ENCODE measurements at places on chromosomes 12 and 14.

- no peak for DNase-seq
These were observed 456.7 kb downstream of the SLC16A7 start for GRCh38 chr12:60052483-60052882.

DNA sequence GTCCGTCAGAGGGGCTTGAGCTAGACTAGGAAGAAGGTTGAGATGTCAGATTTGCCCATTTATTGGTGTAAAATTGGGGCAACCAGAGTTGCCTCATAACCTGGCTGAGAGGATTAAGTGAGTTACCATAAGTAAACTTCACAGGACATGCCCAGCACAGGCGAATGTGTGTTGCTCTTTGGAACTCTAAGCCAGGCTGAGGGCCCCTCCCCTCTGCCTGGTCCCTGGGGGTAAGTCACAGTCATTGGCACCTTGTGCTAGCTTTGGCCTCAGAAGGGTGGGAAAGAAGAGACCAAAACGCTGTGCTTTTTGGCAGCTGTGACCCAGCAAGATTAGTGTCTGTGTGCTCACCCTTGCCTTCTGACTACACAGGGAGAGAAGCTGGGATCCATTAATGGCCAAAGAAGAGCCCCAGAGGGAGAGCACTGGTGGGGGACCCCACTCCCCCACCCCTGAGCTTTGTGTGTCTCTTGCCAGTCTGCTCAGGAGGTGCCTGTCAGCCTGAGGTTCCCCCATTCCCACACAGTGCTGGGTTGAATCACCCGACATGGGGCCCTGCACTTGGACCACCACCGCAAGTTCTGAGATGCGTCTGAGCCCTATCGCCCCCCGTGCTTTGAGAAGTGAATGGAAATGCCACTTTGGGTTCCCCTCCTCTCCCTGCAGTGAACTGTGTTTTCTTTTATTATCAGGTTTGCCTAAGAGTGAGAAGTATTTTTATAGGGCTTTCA is 74.1 kb downstream of the CACNA1C start:
- no peak for DNase-seq

- no peak for DNase-seq
These were observed 3.7 kb downstream of the DACT1 start for GRCh38 chr14:58641509-58641908.

DNA sequence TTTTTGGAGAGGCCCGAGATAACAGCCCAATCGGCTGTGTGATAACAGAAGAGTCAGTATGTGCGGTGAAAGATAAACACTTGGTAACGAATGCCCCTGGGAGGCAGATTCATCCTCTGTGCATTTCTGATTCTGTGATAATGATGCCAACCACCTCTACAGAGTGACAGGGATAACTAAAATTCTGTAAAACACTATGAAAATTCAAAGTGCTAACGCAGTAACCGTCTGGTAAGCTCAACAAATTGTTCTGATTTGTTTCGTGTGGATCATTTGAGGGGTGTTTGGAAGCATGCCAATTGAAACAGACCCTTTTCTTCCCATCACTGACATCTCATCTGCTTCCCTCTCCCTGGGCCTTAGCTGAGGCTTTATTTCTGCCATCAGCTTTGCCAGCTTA is 76.3 kb downstream of the ESR2 start:
- no peak for DNase-seq

Data from substantia nigra (tissue), 51 donors.